CD4-positive, alpha-beta T cell treated with Interleukin-1 beta for 1 hour (primary cell): ENCODE measurements at places on chromosomes 3 and 15.

- DNase-seq, result no peak
Observed at GRCh38 chr15:73183071-73183470, 130.8 kb downstream of the NEO1 start.

DNA sequence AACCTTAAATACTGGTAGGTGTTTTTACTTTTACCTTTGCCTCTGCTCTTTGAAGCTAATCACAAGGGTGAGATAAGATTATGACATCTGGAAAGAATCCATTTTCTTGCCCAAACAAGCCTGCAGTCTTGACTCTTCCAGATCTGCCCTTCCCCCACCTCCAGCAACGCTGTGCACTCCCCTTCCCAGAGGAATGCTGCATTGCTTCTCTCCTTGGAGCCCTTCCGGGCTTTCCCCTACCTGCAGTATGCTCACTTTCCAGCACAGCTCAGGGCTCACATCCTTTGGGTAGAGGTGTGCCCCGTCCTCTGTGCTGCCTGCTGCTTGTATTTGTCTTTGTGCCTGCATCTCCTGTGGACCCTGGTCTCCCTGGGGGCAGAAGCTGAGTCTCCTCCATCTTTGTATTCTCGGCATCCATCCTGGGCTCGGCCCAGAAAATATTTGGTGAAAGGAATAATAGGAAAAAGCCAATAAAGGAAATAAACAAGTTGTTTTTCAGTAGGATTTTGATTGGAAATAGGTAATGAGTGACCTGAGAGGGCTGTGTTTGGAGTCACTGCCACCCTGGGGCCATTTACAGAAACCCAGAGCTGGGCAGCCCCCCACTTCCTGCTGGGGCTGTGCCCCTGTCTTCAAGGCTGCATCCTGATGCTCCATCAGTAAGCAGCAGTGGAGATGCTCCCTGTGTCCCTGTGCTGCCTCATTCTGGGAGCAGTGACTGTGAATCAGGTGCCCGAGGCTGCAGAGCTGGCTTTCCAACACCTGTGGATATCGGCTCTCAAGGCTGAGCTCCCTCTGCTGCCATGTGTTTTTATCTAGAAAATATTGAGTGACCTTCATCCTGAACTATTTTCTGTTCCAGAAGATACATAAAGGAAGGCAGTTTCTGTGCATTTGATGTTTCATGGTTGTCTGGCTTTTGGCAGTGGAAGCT lies 117.5 kb downstream of the EEFSEC start:
- DNase-seq, result no peak

- no peak for DNase-seq
Observed at GRCh38 chr15:69704229-69704628, 251.6 kb downstream of the RPLP1 start.

DNA sequence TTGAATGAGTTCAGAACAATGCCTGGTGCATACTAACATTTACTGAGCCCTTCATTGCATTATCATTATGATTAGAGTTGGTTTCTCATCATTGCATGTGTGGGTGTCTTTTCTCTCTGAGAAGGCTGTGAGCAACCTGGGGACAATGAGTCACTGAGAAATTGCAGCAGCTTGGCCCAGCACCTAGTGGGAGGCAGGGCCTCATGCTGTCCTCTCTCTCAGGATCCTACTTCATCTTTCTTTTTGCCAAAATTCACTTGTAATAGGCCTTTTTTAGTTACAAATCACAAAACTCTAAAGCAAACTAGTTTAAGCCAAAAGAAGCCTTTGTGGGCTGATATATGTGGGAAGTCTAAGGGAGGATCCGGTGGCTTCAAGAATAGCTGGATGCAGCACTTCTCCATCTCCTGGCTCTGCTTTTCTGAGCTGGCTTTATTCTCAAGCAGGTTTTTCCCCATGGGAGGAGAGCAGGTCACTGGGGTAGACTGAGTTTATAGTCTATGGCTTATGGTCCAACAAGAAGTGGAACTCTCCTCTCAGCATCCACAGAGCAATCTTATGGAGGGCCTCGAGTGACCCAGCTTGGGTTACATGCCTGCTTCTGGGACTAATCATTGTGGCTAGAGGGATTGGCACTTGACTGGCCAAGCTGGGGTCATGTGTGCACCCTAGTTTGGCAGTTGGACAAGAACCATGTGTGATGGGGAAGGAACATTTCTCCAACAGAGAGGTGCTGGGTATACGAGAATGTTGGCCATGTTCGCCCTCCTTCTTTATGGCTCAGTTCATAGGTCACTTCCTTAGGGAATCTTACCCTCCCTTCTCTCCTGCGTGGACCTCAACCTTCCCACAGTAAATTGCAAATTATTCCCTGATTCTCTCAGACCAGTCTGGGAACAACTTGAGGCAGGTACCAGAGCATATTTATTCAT lies 8.7 kb upstream of the CAMK1 start:
- DNase-seq, result no peak

- no peak for DNase-seq
Observed at GRCh38 chr3:100532411-100532810, 40.0 kb downstream of the TMEM45A start.

DNA sequence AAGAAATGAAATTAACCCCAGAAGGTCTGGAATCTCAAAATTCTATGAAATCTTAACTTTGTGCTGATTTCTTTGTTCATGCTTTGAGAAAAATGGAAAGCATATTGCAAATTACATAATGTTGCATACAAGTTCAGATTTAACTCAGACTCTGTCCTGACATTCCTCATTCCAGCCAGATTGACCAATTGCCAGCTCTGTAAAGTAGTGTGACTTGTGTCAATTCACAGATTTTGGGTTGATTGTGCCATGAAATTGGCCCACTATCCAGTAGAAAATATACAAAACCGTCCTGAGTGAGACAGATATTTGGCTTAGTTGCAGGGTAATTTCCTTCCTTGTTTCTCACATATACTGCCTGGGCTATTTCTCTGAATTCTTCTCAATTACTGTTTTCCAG lies 1312.6 kb downstream of the ROBO1 start:
- DNase-seq, result no peak

DNA sequence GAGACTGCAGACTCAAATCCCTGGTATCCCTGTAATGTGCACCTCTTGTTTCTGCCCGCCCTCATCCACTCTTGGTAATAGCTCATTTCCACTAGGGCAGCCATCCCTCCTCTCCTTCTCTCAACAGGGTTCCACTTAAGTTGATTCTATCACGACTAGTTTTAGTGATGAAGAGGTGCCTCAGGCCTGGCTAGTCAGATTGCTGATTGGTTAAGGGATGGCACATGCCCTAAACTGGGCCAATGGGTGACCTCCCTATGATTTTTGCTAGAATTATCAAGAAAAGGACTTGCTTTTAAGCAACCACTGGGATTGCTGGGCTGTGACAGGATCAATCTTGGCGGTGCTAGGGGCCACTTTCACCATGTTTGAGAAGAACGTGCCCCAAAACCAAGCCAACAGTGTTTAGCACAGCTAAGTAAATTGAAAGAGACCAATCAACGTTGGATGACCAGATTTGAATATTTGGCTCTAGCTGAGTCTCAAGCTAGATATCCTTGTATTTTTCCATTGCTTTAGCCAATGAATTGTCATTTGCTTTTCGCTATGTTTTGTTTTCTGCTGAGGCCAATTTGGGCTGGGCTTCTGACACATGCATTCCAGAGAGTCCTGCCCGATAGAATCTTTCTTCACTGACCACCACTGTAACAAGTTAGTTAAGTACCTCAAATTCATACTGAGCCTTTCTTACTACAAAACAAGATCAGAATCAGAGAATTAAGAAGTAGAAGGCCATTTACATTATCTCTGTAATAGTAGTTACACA lies 131.0 kb downstream of the PDZRN3 start:
- no peak for DNase-seq

DNA sequence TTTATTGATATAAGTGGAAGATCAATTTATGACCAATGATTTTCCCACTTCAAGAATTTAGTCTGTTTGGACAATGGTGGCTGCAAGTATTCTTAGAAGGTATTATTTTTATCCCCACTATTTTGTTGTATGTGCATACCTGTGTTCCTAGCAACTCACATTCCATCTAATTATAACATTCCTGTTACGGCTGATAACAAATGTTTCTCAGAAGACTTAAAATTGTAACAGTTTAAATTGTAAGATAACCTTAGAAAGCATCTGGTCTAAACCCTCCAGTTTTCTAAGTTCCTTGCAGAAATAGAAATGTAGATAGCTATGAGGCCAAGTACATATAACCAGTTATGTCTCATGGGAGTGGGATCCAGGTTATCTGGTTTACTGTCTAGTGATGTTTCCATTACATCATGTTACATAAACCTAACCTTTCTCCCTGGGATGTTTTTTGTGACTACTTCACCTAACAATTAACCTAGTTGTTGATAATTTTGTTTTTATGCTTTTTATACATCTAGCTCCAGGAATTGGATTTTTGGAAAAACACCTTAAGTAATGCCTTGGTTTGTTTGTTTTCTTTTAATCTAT lies 11.1 kb upstream of the MFN1 start:
- DNase-seq, result no peak

DNA sequence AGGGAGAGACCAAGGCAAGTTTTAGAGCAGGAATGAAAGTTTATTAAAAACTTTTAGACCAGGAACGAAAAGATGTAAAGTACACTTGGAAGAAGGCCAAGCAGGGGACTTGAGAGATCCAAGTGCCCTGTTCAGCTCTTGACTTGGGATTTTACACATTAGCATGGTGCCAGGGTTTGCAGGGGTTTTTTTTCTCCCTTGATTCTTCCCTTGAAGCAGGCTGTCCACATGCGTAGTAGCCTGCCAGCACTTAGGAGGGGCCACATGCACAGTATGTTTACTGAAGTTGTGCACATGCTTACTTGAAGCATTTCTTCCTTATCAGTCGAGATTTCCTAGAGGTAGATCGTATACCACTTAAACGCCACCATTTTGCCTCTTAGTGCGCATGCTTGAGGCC lies 277.5 kb upstream of the AGTR1 start:
- DNase-seq, result no peak

DNA sequence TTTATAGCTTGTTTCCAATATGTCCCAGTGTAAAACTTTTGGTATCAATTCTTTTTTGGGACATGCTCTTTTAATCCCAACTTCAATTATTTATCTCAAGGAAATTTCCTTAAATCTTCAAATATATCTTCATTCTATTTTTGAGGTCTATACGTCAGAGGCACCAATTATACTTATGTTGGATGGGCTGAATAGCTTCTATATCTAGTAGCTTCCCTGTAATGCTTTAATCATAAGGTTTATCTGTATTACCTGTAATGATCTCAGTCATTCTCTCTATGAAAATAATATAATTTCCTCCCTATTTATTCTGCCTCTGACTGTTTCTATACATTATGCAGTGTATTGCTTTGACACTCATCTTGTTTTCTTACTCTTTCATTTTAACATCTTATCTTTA lies 29.9 kb upstream of the MCCC1 start:
- no peak for DNase-seq

- DNase-seq, result peak; percentile 13
Observed at GRCh38 chr15:66682865-66683264, 19.2 kb upstream of the SMAD6 start.

- no peak for DNase-seq
Observed at GRCh38 chr3:164814106-164814505, 264.2 kb downstream of the SI start.

DNA sequence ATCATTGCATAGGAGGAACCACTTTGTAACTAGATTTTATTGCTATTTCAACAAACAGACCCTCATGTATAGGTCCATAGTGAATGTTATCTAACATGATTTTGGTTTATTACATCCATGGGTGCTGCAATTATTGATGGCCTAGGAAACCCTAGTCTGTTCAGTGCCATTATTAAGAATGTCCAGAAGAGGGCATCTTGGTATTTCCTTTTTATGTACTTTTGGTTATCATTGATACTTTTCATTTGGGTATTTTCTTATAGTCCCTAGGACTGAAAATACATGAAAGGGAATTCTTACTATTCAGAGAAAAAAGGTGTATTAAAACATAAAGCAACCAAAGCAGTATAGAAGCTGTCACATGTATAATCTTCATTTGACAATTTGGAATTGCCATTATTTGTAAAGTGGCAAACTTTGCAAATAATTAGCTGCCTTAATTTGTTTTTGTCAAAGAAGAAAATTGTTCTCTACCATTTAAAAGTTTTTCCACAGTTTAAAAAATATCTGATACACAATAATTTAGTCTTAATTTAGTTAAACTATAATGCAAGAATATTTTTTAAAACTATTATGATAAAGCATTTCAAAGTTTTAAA lies 48.7 kb downstream of the CNOT10 start:
- no peak for DNase-seq

- no peak for DNase-seq
Observed at GRCh38 chr3:49255112-49255511, 21.9 kb downstream of the C3orf62 start.

GRCh38 chr15:80679167-80679803 lies 15.8 kb upstream of the ABHD17C start:
- DNase-seq, result no peak

GRCh38 chr3:46968783-46969428 lies 7.6 kb downstream of the CCDC12 start:
- no peak for DNase-seq

DNA sequence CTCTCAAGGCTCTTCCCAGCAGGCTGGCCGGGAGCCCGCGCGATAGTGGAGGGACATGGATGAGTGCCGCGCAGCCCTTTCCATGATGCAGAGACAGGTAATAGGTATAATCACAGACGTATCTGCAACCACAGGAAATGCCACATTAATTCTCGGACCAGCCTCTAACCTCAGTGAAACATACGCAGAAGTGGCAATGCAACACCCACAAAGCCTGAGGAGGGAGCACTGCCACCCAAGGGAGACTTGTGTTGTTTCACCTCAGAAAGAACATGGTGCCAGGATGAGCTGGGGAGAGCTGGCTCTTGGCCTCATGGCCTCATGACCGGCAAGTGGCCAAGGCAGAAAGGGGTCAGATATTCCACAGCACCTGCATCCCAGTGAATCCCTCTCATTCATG lies 39.0 kb downstream of the PGPEP1L start:
- DNase-seq, result no peak

GRCh38 chr3:100044369-100044768 lies 69.9 kb downstream of the FILIP1L start:
- DNase-seq, result no peak

GRCh38 chr15:66456211-66456610 lies 41.4 kb downstream of the SNAPC5 start:
- no peak for DNase-seq

DNA sequence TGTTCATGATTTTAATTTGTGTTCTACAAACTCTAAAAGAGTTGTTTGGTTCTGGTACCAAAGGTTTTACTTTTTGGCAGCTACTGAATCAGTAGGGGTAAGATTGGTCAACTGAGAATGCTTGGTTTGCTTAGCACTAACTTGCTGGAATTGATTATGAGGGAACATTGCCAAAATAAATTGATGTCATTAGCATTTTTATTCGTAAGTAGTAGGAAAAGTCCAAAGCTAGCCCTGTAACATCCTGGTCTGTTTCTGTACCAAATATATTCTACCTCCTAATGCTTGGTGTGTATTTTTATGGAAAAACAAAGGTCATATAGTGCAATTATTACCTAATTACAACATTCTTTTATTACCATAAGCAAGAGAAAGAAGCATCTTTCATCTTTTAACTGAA lies 35.9 kb upstream of the KPNA4 start:
- no peak for DNase-seq

- DNase-seq, result no peak
Observed at GRCh38 chr3:123075359-123075758, 8.5 kb downstream of the PDIA5 start.
